ENCODE measurements at places on chromosomes 7 and 10.

DNA sequence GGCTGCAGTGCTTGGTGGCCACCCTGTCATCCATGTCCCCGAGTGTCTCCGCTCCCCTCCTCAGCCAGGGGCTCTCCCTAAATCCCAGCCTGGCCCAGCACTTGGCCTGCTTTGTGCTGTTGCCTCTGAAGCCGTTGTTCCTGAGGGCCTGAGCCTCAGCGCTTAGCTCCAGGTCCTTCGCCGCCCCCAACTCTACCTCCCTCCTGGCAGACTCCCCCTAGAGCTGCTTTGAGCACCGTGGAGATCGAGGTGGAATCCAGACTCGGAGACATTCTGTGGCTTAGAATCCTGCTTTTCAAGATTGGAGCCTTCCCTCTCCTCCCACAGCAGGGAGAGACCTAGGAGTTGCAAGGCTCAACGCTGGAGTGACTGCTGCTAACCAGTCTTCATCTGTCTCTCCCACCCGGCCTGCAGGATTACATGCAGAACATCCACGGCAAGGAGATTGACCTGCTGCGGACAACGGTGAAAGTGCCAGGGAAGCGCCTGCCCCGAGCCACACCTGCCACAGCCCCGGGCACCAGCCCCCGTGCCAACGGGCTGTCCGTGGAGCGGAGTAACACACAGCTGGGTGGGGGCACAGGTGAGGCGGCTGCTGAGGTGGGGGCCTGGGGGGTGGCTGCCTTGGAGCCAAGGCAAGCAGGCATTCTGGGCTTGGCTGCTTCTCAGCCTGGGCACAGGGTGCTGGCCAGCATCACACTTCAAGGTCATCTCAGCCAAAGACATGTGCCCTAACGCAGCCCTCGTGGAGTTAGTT is 33.3 kb downstream of the GBX1 start:
- DNase-seq: no peak

DNA sequence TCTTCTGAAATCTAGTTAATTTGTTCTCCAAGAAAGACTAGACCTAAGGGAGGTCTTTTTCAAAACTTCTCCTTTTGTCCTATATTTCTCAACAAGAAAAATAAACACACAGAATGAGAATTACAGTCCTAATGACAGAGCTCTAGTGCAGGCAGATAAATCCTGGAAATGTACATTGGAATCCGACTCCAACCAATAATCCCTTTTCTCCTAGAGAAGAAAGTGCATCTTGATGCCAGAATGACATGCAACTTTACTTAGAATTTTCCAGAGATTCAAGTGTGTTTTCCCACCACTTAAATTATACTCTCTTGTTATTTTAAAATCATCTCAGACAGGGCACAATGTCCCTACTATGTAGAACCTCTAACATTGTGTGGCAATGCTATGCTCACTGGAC is 68.2 kb downstream of the MET start:
- no peak for DNase-seq

- no peak for DNase-seq
Observed at GRCh38 chr7:126778101-126778500, 474.6 kb downstream of the GRM8 start.

DNA sequence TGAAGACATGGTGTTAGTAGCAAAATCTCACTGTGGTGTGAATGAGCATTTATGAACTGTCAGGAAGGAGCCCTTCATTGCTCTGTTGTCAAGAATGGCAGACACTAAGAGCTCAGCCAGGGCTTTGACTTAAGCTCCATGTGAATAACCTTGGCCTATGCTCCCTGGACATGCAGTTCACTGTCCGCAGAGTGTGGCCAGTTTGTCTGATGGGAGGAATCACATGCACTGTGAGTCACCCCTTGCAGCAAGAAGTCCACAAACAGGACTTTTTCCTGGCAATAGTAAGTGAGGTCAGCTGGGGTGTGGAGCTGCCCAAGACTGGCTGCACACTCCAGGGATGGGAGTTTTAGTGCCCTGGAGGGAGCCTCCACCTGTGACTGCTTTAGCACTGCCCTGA is 49.5 kb downstream of the ZNF37A start:
- DNase-seq: no peak

DNA sequence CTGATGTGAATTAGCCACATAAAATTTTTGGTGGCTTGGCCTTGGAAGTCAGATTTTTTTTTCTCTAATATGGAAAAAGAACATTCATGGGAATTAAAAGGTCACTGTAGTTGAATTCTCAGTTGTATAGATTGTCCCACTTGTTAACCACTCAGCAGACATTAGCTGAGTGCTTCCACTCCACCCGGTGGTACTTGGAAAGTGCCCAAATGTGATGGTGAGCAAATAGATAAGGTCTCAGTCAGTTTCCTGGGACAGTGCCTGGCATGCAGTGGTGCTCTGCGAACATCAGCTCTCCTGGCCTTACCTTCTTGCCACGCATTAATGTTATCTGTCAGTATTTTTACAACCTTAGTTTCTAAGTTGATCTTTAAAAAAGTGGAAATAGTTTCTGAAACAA is 1.4 kb downstream of the ATP5F1C start:
- no peak for DNase-seq

DNA sequence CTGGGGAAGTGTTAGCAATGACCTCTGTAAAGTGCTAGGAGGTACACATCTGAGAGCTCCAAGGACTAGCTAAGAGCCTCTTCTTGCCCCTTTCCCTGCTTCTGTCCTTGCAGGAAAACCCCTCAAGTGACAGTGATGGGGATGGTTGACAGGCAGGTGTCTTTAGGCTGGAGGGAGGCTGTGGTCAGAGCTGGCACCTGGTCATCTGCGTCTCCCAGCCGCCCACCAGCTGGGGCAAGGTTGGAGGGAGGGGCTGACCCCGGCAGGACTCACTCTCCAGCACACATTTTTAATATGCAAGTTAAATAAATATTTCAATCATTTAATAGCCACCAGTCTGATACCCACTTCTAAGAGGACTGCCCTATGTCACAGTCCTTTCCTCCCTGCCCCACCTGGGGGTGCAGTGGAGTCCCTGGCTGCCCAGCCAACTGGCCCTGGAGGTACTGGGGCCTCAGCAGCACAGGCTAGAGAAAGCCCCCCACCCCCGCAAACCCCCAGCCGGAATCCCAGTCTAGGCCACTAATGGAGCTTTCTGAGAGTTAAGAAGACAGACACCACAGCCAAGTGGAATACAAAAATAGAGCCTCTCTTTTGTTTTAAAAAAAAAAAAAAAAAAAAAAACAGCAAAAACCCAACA is 6.3 kb downstream of the FGF8 start:
- DNase-seq: no peak

DNA sequence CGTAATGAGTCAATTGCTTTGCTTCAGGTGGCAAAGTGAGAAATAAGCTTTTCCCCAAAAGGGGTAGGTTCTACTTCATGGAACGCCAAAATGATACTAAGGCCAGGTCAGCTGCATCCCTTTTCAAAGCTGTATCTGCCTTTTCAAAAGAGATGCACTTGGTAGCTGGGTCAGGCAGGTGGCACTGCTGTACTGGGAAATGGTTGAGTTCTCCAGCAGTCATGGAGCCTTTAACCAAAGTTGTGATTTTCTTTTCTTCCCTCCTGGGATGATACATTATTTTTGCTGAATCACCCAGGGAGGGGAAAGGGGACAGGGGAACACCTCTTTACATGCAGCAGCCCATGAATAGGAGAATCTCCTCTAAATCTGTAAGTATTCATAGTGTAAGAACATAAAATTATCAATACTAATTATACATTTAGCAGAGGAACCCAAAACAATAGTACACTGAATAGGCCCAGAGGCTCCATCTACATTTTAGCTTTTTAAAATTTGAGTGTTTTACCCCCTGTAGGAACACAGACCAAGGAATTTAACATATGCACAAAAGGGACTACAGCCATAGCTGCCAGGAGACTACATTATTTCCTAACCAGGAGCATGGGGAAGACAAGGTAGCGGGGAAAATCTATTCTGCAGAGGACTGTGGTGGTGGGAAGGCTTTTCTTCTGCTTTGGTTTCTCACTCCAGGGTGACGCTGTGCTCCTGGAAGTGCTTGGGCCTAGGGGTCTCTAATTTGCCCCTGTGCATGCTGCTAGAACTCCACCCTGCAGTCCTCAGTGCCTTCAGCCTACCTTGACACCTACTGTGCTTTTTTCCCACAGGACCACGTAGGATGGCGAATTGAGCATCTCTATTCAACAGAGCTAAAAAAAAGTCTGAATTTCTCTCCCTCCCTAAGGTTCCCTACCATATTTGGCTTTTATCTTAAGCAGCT is 6.4 kb upstream of the GPR22 start:
- DNase-seq: peak; percentile 29

- DNase-seq: no peak
Observed at GRCh38 chr7:90625562-90625961, 29.4 kb downstream of the CDK14 start.

DNA sequence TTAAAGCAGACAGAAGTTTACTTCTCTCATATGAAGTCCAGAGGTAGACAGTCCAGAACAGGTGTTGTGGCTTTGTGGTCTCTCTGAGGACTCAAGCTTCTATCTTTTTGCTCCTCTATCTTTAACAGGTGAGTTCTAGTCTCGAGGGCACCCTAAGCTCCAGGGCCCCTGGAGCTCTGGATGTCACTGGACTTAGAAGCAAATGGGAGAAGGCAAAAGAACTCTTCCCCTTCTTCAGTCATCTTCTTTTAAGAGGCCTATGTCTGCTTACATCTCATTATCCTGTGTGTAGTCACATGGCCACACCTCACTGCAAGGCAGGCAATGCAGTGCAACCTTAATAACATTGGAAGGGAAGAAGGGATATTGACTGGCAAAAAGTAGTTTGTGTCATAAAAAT is 61.6 kb downstream of the ADCYAP1R1 start:
- DNase-seq: no peak

- DNase-seq: no peak
Observed at GRCh38 chr10:123187781-123188180, 33.6 kb downstream of the BUB3 start.

DNA sequence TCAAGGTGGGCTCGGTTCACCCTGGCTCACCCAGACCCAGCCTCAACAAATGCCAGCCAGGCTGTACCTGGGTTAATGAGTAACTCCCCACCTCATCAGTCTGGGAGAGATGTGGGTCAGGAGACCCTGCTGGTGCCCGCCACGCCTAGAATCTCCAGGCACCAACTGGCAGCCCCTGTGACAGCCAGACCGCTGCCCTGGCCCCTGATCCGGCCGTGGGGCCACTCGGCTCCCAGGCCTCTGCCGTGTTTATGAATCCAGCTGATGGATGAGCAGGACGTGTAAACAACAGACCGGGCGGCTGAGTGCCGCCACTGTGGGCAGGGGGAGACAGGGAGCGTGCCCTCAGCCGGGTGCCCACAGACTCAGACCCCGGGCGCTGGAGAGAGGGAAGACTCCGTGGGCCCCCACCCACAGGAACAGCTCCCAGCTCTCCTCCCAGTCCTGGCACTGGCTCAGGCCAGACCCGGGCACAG is 34.0 kb upstream of the PDGFA start:
- no peak for DNase-seq

- no peak for DNase-seq
Observed at GRCh38 chr7:93895859-93896600, 5.5 kb upstream of the TFPI2 start.

- DNase-seq: no peak
Observed at GRCh38 chr10:4345877-4346646, 479.9 kb upstream of the AKR1E2 start.

DNA sequence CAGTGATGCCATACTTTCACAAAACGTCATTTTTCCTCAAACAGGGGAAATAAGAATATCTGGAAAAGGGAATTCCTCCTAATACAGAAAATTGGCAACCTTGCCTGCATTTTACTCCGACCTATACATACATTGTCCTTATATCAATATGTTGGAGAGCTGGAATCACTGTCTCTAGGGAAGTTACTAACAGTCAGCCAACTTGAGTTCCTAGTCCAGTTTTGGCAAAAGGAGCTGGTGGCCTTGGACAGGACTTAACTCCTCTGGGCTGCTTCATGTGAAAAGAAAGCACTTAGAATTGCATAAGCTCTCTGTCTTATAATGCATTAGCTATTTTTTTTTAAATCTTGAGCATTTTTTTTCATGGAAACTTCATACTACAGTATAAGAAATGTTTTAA is 174.2 kb upstream of the HGF start:
- no peak for DNase-seq

- no peak for DNase-seq
Observed at GRCh38 chr7:117979954-117980497, 106.8 kb upstream of the CTTNBP2 start.

- DNase-seq: no peak
Observed at GRCh38 chr7:108486291-108486966, 30.2 kb upstream of the NRCAM start.

DNA sequence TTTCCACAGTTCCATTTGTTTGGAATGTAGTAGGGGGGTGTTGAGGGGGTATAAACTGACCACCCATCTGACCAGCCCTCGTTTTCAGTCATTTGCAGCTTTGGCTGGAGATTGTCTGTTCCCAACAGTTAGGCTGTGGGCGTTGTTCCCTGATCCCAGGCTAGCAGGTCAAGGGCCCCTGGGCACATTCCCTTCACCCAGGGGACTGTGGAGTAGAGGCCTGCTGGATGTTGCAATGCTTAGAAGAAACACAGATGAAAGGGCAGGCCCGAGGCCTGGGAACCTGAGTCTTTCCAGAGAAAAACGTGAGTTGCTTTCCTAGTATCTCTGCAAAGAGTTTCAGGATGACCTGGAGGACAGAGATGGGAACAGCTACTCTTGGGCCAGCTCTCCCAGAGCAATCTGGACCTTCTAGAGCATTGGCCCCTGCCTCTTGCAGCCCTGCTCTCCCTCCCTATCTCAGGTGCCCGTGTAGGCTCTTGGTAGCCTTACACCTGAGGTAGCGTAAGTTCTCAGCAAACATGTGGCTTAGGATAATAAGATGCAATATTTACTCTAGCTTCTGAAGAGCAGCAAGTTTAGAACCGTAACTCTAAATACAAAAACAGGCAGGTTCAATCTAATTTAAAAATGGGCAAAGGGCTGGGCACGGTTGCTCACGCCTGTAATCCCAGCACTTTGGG is 99.4 kb upstream of the EFCAB10 start:
- DNase-seq: no peak

GRCh38 chr10:131777162-131777561 is 123.6 kb upstream of the PPP2R2D start:
- DNase-seq: no peak

GRCh38 chr7:132059141-132059540 is 502.7 kb upstream of the PODXL start:
- no peak for DNase-seq

All from T-helper 9 cell (primary cell).